ENCODE measurements at places on chromosomes 1 and 21. TPM values are rescaled to one million over a fixed set of nuclear protein-coding genes. Genes with fewer than 3 reads are reported as not detected.

Gene CDCA8
- polyA plus RNA-seq, result 18.9 TPM

Gene AGT
- 0.39 TPM for polyA plus RNA-seq

Gene LMX1A
- polyA plus RNA-seq, result not detected

Gene SLC41A1
- polyA plus RNA-seq, result 18.3 TPM

Gene THRAP3
- 33.7 TPM for polyA plus RNA-seq

Gene S100A16
- polyA plus RNA-seq, result 521 TPM

Gene S100A7
- polyA plus RNA-seq, result not detected

Gene NUDT17
- 8.1 TPM for polyA plus RNA-seq

Gene KCNK2
- 16.2 TPM for polyA plus RNA-seq

Gene NEGR1
- 0.21 TPM for polyA plus RNA-seq

Gene OR2L13
- polyA plus RNA-seq, result 0.23 TPM

Gene SLC6A17
- 0.67 TPM for polyA plus RNA-seq

Gene LCE3D
- not detected for polyA plus RNA-seq

Gene PGD
- 76.2 TPM for polyA plus RNA-seq

Gene GPR153
- polyA plus RNA-seq, result 5.2 TPM

Gene CD53
- polyA plus RNA-seq, result not detected

DNA sequence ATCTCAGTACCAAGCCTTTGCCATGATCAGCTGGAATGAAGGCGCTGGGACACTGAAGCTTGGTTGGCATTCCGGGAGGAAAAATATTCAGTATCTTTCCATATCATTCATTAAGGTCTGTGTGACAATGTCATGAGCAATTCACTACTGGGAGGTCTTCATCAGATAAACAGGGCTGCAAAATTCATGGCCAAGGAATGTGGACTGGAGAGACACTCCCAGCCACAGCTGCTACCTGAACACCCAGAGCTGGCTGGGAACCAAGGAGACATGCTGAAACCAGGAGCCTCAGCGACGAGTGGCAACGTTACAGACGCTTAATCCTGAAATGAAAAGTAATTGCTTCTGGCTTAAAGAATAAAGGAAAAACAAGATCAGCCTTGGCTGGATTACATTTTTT is 30.6 kb upstream of the DDAH1 start:
- no peak for DNase-seq

GRCh38 chr1:88036345-88037014 is 647.6 kb upstream of the PKN2 start:
- DNase-seq, result no peak

- DNase-seq, result no peak
Observed at GRCh38 chr1:232276651-232277050, 353.3 kb downstream of the SIPA1L2 start.

- DNase-seq, result no peak
Observed at GRCh38 chr1:29962831-29963247, 726.5 kb downstream of the PTPRU start.

GRCh38 chr1:32939655-32940371 is 24.8 kb downstream of the RNF19B start:
- no peak for DNase-seq

DNA sequence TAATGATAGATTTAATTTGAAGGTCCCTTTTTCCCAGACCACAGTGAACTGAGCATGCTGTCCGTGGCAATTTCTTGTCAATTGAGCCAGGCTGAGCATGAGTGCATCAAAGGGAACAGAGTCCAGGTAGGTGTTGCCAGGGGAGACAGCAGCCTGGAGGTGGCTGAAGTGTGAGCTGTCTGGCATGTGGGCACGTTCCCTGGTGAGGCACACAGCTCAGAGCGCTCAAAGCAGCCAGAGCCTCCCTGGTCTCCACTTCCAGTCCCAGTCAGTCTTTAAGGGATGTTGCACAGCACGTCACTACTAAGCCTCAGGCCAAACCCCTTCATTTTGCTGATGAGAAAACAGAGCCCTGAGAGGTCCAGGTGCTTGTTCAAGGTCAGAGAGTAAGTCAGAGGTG is 251.4 kb downstream of the MATN1 start:
- DNase-seq, result no peak

GRCh38 chr1:205992218-205992882 is 10.8 kb downstream of the RAB7B start:
- no peak for DNase-seq

DNA sequence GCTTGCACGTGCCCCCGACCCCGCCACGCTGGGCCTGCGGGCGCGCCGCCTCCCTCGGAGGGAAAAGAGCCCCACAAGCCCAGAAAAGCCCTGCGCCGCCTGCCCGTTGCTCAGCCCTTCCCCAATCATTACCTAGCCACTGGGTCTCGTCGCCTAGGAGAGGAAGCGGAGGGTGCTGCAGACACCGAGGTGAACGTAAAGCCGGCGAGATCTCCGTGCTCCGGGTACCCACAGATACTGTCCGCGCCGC is at the start of gene ENO1:
ENO1 (minus strand) TSS at position 239 of the 250 bp plus-strand sequence. CDS start 3,778 bp downstream, outside the sequence.
- DNase-seq, result no peak

- peak; percentile 43 for DNase-seq
Observed at GRCh38 chr1:115356356-115356755, 18.3 kb upstream of the NGF start.

DNA sequence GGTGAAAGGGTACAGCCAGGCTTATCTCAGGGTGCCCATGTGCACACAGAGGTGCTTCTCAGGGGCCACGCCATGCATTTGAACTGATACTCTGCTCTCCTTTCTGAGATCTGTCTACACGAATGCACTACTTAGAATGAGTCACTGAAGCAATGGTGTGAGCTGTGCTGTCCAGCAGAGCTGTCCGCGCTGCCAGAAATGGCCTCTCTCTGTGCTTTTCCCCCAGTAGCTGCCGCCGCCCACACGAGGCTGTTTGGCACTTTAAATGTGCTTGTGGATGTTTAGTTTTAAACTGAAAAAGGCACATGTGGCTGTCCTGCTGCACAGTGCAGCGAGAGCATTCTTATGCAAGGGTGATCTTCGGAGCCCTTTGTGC is 87.1 kb upstream of the COL6A1 start:
- peak; percentile 68 for DNase-seq

- DNase-seq, result no peak
Observed at GRCh38 chr1:174135211-174135610, 24.1 kb upstream of the RABGAP1L start.

DNA sequence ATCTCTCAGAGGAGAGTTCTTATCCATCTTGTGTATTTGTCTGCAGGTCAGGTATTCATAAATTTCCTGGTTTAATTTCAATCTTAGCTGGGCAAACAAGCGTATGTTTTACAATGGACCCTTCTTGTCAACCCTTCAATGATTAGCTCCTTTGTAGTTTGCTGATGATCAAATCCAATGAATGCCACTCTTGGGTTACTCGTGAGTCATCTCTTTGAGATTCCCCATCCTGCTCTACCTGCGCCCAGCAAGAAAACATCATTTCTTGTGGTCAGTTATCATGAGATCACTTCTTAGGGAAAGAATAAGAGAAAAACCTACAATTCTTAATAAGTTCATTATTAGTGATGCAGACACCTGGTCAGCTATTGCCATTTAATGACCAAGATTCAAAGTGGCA is 572.3 kb upstream of the PKN2 start:
- no peak for DNase-seq

- DNase-seq, result no peak
Observed at GRCh38 chr21:31318971-31319370, 25.1 kb downstream of the TIAM1 start.

- DNase-seq, result peak; percentile 91
Observed at GRCh38 chr1:155173478-155174323, at the start of gene TRIM46. TRIM46 (plus strand) TSS chr1:155173849; CDS start chr1:155173967, 118 bp downstream.

GRCh38 chr1:23889074-23889473 is 21.0 kb upstream of the FUCA1 start:
- DNase-seq, result no peak

GRCh38 chr1:25105836-25106235 is 126.5 kb downstream of the SYF2 start:
- no peak for DNase-seq

DNA sequence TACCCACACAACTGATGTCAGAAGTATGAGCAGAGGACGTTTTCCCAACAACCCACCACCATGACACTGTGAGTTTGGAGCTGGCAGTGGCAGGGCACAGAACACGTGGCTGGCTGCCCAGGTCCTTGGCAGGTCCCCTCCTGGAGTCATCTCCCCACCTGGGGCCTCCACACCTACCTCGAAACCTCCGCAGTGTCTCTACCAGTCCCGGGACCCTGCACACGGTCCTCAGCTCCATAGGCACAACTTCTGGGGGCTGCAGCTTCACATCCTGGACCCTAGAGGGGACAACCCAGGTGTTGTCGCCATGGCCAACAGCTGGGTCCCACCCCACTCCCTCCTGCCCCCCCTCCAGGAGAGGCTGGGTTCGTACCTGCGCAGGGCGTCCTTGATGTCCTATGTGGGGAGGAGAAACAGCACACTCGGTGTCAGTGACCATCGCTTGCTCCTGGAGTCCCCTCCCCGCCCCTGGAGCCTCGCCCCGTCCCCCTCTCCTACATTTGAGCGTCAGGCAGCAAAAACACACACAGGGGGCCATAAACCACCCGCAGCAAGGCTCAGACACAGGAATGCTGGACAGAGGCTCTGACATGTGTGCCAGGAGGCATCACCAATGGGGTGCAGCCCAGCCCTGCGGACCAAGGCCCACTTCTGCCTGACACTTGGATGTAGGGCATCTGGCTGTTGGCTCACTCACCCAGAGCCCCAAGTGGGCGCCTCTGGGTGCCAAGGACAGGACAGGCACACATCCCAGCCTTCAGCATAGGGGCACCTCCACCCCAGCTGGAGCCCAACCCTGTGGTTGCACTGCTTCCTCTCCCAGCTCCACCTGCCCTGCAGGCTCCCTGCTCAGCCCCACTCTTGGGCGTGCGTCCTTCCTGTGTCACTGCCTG is 9.6 kb downstream of the TRIM11 start:
- no peak for DNase-seq

- no peak for DNase-seq
Observed at GRCh38 chr1:186289943-186290545, 85.0 kb downstream of the TPR start.

- DNase-seq, result no peak
Observed at GRCh38 chr1:25073640-25074270, 143.7 kb upstream of the RUNX3 start.

DNA sequence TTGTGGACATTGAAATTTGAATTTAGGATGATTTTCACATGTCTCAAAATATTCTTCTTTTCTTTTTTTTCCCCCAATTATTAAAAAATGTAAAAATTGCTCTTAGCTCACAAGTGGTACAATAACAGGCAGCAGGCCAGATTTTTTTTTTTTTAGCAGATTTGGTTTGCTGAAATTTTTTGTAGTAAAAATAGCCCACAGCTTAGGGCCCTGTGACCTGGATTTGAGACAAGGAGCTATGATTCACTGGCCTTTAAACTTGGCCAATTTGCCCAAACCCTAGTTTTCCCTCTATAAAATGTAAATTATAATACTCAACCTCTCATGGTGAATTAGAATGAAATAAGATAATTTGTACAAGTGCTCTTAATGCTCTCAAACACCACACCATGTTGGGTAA is 253.8 kb downstream of the DYRK1A start:
- no peak for DNase-seq

DNA sequence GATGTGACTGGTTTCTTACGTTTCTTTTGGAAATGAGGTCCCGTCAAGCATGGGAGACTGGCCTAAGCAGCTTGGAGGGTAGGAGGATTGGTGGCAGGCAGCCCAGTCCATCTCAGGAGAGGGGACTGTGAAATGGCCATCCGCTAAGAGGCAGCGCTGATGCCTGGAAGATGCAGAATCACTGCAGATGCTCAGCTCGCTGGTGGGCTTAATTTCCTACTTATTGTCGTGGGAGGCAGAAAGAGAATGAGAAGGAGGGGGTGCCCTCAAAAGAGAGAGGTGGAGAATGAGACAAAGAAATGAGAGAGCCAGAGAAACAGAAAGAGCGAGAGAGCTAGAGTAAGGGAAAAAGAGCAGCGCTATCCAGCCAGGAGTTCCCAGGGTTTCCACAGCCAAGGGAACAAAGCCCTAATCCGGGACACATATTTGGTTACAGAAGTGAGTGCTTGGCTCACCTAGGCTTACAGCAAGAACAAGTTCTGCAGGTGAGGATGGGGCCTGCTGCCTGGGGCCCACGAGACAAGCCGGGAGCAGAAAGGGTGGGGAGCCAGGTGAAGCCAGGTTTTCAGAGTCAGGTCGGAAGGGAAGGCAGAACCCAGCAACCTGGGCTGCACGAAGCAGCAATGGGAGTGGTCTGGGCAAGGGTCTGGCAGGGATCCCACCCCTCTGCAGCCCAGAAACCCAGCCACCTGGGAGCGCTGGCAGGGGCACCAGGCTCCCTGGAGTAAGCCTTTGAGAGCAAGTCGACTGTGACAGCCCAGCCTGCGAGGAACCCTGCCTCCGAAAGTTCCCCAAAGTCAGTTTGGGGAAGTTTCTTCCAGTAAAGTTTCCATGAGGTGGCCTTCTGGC is 5.8 kb downstream of the ECE1 start:
- DNase-seq, result peak; percentile 69
